Esophagus muscularis mucosa (tissue), 4 donors: ENCODE measurements at places on chromosomes 1 and 21. TPM values are rescaled to one million over a fixed set of nuclear protein-coding genes. Genes with fewer than 3 reads are reported as not detected.

DNA sequence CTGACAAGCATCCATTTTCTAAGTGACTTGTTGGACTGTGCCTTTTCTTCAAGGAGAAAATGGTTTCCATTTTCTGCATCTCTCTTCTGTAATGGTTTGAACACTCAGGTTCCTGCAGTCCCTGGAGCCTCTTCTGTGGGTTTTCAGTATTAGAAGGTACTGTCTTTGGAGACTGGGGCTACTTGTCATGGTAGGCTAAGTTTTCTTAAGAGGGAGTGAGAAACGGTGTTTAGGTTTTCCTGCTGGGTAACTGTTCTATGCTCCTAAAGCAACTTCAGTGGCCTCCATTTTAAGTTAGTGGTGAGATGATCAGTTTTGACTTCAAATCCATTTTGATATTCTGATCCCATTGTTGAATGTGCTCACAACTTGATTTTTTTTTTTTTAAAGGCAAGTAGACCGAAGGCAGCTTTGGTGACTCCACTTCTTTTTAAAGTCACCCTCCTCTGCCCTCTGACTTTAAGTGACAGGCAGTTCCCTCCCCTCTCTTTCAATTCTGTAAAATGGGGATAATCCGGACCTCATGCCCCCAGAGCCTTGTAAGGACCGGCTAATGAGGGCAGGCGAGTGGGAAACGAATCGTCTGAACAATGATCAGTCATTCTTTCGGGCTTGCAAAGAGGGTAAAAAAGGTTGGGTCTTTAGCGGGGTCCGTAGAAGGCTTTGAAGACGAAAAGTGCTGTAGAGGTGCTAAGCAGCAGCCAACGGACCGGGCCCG, 1.0 kb upstream of the ARID1A start:
- DNase-seq = no peak
- peak overlapping the region; percentile 98 for H3K27ac ChIP-seq
- peak overlapping the region; percentile 95 for H3K4me3 ChIP-seq
- H3K27me3 ChIP-seq = no peaks in the 10 kb centered on the region

GRCh38 chr1:202004711-202005110, 5.7 kb upstream of the ELF3 start:
- no peak overlapping the region for H3K27ac ChIP-seq
- H3K4me3 ChIP-seq = no peak overlapping the region
- peaks cover 10% of the 10 kb centered on the region for H3K4me1 ChIP-seq
- no peaks in the 10 kb centered on the region for H3K27me3 ChIP-seq
- no peak for DNase-seq
- peaks cover 79% of the 10 kb centered on the region for H3K36me3 ChIP-seq

- no peaks in the 10 kb centered on the region for H3K36me3 ChIP-seq
- H3K27ac ChIP-seq = no peak overlapping the region
- H3K27me3 ChIP-seq = no peaks in the 10 kb centered on the region
- no peaks in the 10 kb centered on the region for H3K4me1 ChIP-seq
Observed at GRCh38 chr21:15688016-15688415, 41.8 kb upstream of the USP25 start.

GRCh38 chr1:241917487-241917886, 40.1 kb upstream of the BECN2 start:
- no peak overlapping the region for H3K4me3 ChIP-seq
- H3K36me3 ChIP-seq = no peaks in the 10 kb centered on the region
- H3K27ac ChIP-seq = no peak overlapping the region
- no peaks in the 10 kb centered on the region for H3K4me1 ChIP-seq

GRCh38 chr1:7614576-7615074, 156.5 kb upstream of the VAMP3 start:
- H3K36me3 ChIP-seq = no peaks in the 10 kb centered on the region
- DNase-seq = no peak
- H3K4me3 ChIP-seq = no peak overlapping the region
- no peaks in the 10 kb centered on the region for H3K4me1 ChIP-seq
- no peaks in the 10 kb centered on the region for H3K27me3 ChIP-seq
- H3K27ac ChIP-seq = no peak overlapping the region

DNA sequence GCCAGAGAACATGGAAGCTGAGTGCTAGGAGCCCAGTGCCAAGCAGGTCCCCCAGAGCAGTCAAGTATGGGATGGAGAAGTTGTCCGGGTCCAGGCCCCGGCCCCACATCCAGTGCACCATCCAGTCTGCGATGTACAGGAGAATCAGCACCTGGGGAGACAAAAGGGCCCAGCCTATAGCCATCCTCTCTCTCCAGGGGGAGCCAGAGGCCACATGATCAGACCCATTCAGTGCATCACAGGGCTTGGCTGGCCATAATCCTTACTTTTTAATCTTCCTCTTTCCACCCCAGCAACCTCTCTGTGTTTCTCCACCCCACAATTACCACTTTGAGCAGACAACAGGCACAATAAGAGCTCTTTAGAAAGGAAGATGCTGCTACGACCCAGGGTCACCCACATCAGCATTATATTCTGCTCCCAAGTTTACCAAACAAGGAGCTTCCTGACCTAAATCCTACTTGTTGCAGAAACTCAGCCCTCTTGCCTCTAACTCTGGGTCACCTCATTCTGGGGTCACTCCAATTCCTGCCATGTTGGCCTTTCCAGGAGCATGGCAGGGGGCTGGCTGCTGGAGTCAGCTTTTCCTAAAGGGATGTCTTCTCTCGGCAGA, 16.4 kb upstream of the RAB29 start:
- no peaks in the 10 kb centered on the region for H3K27me3 ChIP-seq
- H3K27ac ChIP-seq = no peak overlapping the region
- no peak for DNase-seq

GRCh38 chr21:43786300-43786806, 3.0 kb upstream of the RRP1 start:
- H3K36me3 ChIP-seq = no peaks in the 10 kb centered on the region
- H3K4me3 ChIP-seq = no peak overlapping the region
- H3K27me3 ChIP-seq = no peaks in the 10 kb centered on the region
- H3K27ac ChIP-seq = no peak overlapping the region

DNA sequence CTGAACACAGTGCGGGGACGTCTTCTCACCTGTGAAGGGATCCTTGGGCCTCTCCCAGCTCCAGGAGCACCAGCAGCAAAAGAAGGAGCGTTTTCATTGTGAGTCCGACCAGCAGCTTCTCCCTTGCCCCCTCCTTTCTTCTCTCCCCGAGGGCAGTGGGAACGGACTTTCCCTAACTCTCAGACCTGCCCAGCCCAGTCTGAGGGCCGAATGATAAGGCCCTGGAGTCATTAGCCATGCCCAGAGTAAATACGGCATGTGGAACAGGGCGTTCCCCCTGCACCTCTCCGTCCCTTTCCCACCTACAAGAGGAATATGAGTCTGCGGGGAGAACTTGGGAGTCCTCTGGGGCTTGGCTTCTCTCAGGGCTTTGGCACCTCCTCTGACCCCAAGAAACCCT, at the start of gene CTSE:
Gene CTSE, minus strand, starts transcription at position 201 of the 400 bp plus-strand sequence. Its CDS starts 104 bp downstream, at position 97.
- H3K36me3 ChIP-seq = no peaks in the 10 kb centered on the region
- no peaks in the 10 kb centered on the region for H3K27me3 ChIP-seq
- H3K4me1 ChIP-seq = no peaks in the 10 kb centered on the region
- no peak within 1 kb of the TSS for H3K27ac ChIP-seq

DNA sequence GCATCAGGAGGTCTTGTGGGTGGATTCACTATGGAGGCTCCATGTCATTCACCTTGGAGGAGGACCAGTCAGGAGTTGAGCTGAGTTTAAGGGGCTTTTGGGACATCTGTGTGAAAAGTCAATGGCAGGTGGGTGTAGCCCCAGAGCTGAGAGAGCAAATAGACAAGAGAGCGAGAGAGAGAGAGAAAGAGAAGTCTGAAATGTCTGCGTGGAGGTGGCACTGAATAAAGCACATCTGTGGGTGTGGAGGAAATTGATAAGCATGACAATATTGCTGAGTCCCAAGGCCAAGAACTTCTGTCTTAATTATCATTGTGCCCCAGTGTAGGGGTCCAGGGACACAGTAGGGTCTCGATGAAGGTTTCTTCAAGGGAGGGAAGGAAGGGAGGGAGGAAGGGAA, 79.5 kb upstream of the VAMP3 start:
- H3K27ac ChIP-seq = no peak overlapping the region
- DNase-seq = no peak
- no peaks in the 10 kb centered on the region for H3K4me1 ChIP-seq
- no peaks in the 10 kb centered on the region for H3K27me3 ChIP-seq

DNA sequence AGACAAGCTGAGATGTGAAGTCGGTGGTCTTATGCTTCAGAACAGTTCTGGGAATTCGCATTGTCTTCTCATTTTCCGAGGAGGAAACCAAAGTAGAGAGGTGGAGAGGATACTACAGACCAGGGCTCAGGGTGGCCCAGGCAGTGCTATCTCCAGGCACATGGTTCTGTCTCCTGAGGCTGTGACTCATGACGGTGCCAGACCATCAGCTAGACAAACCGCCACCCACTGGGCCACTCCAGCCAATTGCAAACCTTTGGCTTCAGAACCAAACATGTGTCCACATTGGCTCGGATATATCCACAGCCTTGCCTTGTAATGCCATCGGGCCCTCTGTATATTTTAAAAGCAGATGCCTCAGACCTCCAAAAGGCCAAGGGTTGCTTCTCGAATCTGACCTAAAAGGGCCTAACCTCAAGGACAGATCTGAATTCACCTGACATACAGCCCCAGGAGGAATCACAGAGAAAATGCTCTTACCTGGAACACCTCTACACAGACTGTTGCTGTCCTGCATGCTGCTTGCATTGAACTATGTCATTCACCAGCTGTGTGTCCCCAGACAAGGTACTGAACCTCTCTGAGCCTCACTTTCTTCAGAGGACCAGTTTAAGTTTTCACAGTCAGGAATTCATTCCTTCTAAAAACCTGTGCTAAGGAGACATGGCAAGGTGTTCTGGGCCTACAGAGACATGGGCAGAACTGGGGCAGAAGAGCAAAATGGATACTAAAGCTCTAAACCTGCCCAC, 224.9 kb upstream of the JUN start:
- H3K4me1 ChIP-seq = peaks cover 19% of the 10 kb centered on the region
- no peaks in the 10 kb centered on the region for H3K27me3 ChIP-seq
- no peak overlapping the region for H3K4me3 ChIP-seq
- no peak for DNase-seq

DNA sequence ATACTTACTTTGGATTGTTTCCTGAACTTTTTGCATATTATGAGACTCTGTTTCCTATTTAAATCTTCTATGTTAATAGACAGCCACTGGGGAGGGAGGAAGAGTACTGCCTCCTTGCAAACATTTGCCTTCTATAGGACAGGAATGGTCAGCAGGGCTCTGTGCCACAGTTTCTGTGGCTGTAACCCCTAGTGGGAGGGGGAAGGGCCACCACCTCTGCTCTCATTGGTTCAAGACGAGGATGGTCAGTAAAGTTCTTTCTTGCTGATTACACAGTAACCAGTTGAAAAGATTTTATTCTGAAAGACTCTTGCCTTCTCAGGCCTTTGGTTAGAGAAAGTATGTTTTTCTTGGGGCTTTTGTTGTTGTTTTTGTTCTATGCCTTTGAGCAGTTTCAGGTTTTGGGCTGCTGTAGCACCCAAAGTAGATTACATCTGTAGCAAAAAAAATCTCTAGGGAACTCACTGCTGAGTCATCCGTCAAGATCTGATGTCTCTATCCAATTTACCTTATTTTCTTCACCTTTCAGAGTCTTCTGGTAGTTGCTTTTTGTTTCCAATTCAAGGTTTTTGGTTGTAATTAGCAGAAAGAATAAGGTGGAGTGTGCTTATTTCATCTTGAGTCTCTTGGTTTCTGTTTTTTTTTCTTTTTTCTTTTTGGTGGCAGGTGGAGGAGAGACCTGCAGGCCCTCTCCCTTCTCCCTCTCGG, 23.1 kb downstream of the SLC35A3 start:
- H3K27me3 ChIP-seq = no peaks in the 10 kb centered on the region
- H3K4me1 ChIP-seq = no peaks in the 10 kb centered on the region
- no peak overlapping the region for H3K4me3 ChIP-seq

DNA sequence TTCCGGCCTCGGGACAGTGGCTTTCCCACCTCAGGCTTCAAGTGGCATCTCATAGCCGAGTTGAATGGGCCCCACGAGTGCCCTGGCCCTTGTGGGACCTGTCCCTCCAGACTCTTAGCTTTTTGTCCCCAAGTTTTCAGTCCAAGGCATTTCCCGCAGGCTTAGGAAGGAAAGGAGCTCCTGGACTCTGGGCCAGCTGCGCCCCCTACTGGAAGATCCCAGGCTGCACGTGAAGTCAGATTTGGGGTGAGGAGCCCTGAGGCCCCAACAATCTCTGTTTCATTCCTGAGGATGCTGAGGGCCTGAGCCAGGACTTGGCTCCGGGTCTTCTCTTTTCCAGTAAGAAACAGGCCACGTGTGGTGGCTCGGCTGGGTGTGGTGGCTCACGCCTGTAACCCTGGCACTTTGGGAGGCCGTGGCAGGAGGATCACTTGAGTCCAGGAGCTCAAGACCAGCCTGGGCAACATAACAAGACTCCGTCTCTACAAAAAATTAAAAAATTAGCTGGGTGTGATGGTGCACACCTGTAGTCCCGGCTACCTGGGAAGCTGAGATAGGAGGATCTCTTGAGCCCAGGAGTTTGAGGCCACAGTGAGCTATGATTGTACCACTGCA, 67.4 kb downstream of the ARHGEF10L start:
- peaks cover 63% of the 10 kb centered on the region for H3K4me1 ChIP-seq
- peaks cover 40% of the 10 kb centered on the region for H3K36me3 ChIP-seq
- H3K27ac ChIP-seq = peak overlapping the region; percentile 76
- H3K27me3 ChIP-seq = no peaks in the 10 kb centered on the region

DNA sequence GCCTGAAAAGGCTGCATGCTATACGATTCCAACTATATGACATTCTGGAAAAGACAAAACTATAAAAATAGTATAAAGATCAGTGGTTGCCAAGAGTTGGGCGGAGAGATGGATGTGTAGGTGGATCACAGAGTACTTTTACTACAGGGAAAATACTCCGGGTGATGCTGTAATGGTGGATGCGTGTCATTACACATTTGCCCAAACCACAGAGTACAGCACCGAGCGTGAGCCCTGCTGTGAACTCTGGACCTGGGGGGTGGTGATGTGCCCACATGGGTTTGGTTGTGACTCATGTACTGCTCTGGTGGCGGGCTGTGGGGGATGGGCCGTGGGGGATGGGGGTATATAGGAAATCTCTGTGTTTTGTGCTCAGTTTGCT, 162.7 kb upstream of the COL6A1 start:
- peak; percentile 91 for DNase-seq
- no peaks in the 10 kb centered on the region for H3K27me3 ChIP-seq

Gene LRRC71
- total RNA-seq = not detected

Gene HES5
- not detected for total RNA-seq

Gene TMOD4
- total RNA-seq = not detected

Gene HCN3
- 2.1 TPM for total RNA-seq

Gene OR2L5
- total RNA-seq = not detected
